ENCODE measurements at places on chromosomes 2 and 18.

GRCh38 chr2:96400049-96401000, 64.8 kb downstream of the NCAPH start:
- no peak for DNase-seq

- DNase-seq = no peak
These were observed 7.9 kb downstream of the TMEM198 start for GRCh38 chr2:219551441-219552381.

- no peak for DNase-seq
These were observed 9.8 kb downstream of the NRP2 start for GRCh38 chr2:205692104-205692503.

- no peak for DNase-seq
These were observed 33.2 kb upstream of the CYTIP start for GRCh38 chr2:157476953-157477709.

GRCh38 chr2:129780316-129781270, 198.9 kb upstream of the RAB6C start:
- no peak for DNase-seq

GRCh38 chr2:57465067-57465466, 581.5 kb upstream of the VRK2 start:
- no peak for DNase-seq

GRCh38 chr2:208142240-208142924, 3.6 kb downstream of the CRYGB start:
- no peak for DNase-seq

DNA sequence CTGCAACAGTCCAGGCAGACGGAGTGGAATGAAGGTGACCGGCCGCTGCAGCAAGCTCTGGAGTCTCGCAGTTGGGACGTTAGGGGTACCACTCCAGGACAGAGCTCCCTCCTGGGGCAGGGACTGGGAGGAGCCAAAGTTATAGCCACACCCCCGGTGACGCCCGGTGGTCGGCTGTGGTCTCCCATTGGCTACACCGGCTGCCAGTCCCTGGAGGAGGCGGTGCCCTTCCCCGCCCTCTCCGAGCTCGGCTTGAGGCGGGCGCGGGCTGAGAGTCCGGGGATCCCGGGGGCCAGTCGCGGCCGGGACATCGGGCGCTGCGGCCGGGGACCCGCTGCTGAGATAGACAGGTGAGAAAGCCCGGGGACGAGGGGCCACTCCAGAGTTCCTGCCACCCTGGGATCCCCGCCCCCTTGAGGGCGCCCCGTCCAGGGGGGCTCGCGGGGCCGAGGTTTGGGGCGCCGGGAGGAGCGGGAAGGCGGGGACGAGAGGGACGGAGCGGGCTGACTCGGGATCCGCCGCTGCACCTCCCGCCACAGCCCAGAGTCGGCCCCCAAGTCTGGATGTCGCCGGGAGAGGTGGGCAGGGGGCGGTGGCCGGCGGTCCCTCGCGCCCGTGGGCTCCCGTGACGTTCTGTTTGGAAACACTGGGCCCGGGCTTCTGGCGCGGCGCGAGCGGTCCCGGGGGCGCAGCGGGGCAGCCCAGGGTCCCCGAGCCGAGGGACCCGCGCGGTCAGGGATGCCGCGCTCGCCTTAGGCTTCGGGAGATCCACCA, at the start of gene PLEKHH2:
Gene PLEKHH2, plus strand, starts transcription at position 231 of the 774 bp plus-strand sequence. CDS start 7,414 bp downstream, outside the sequence.
- peak; percentile 84 for DNase-seq

DNA sequence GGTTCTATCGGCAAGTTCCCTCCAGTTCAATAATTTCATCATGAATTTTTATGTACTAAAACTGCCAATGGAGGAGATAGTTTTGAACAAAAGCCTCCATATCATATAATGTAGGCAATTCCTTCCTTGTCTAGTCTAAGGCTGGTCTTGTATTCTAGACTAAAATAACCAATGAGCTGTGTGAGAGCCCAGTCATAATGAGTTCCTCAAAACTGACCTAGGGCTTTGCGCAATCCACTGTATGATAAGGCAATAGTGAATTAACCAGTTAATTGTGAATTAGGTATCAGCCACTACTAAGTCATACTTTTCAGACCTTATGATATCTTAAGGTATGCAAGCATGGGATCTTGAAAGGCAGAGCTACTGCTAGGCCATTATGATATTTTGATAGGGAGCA, 7.6 kb upstream of the UXS1 start:
- no peak for DNase-seq

GRCh38 chr2:212330263-212330662, 208.3 kb downstream of the ERBB4 start:
- DNase-seq = no peak

DNA sequence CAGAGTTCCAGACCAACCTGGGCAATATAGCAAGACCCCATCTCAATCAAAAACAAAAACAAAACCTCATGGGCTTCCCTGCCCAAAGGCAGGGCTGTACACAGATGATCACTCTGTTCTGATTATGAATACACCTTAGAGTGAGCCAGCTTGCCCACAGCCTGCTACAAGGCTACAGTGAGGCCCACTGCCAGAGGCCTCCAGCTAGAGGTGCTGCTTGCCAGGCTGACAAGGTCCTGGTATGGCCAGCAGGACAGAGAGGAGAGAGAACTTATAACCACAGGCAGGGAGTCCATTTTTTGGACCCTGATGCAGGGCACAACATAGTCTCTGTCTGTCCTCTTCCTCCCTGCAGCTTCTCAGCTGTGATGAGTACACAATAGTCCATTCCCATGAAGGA, 41.5 kb downstream of the KANSL3 start:
- no peak for DNase-seq

GRCh38 chr2:84732897-84733778, 147.7 kb downstream of the TRABD2A start:
- no peak for DNase-seq

DNA sequence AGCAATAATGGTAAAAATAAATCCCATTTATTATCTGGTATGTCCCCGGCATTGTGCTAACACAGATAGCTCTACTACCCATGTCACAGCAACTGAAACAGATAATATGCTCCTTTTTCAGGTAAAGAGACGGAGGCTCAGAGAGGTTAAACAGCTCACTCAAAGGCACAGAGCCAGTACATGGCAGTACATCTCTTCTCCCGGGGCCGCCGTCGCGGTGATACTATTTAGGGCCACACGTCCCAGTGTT, 693 bp upstream of the PDK1 start:
- no peak for DNase-seq

GRCh38 chr2:33924586-33925169, 325.6 kb upstream of the FAM98A start:
- no peak for DNase-seq

DNA sequence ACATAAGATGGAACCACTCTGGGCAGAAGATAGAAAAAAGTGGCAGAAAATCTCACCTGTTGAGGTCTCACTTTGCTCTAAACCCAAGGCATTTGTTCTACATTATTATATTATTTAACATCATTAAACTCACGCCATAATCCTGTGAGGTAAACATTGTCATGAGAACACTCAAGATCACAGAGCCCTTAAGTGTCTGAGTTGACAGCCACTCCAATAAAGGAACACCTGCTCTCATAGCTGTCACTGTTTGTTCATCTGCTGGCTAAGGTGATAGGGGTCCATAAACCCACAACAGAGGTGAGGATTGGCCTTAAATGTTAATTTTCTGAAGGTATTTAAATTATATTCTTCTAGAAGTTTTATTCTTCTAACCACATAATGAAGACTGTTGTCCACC, 439.7 kb downstream of the RIT2 start:
- DNase-seq = no peak

- no peak for DNase-seq
These were observed 9.3 kb upstream of the STAT1 start for GRCh38 chr2:191023235-191023679.

- no peak for DNase-seq
These were observed 136.1 kb downstream of the SMAD7 start for GRCh38 chr18:48814490-48815178.

- DNase-seq = no peak
These were observed 18.3 kb downstream of the POU3F3 start for GRCh38 chr2:104871972-104872865.

- DNase-seq = no peak
These were observed 163.4 kb downstream of the UBE2E3 start for GRCh38 chr2:181143790-181144300.

- DNase-seq = no peak
These were observed 2.4 kb upstream of the ETAA1 start for GRCh38 chr2:67394734-67395133.

DNA sequence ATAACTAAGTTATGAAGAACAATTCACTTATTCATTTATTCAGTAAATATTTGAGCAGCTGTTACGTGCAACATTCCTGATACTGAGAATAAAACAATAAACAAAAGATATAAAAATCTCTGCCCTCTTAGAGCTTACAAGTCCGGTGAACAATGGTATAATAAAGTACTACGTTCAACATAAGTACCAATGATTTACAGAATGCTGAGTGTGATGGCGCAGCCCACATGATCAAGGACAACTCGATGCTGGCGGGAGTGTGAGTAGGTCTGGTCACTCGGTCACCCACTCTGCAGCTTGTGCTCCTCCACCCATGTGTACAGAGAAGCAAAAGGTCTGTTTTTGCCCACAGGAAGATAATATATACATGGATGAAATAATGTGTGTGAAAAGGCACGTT, 254.3 kb downstream of the BCL11A start:
- DNase-seq = no peak

DNA sequence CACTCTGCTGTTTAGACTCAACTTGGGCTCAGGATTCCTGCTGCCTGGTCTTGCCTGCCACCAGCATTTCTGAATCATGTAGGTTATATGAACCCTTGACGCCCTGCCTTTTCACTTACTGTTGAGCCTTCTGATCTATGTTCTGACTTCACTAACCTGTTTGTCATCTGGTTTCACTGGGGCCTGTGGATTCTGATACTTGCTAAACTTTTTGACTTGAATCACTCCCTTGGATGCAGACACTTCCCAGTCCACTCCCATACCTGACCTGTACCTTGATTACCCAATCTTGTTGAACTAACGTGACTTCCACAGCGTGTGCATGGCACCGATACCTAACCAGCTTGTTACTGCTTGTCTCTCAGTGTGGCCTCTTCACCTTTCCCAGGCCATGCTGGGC, 35.6 kb upstream of the SPAG16 start:
- DNase-seq = no peak

GRCh38 chr2:132974467-132975095, 304.6 kb upstream of the LYPD1 start:
- DNase-seq = no peak

DNA sequence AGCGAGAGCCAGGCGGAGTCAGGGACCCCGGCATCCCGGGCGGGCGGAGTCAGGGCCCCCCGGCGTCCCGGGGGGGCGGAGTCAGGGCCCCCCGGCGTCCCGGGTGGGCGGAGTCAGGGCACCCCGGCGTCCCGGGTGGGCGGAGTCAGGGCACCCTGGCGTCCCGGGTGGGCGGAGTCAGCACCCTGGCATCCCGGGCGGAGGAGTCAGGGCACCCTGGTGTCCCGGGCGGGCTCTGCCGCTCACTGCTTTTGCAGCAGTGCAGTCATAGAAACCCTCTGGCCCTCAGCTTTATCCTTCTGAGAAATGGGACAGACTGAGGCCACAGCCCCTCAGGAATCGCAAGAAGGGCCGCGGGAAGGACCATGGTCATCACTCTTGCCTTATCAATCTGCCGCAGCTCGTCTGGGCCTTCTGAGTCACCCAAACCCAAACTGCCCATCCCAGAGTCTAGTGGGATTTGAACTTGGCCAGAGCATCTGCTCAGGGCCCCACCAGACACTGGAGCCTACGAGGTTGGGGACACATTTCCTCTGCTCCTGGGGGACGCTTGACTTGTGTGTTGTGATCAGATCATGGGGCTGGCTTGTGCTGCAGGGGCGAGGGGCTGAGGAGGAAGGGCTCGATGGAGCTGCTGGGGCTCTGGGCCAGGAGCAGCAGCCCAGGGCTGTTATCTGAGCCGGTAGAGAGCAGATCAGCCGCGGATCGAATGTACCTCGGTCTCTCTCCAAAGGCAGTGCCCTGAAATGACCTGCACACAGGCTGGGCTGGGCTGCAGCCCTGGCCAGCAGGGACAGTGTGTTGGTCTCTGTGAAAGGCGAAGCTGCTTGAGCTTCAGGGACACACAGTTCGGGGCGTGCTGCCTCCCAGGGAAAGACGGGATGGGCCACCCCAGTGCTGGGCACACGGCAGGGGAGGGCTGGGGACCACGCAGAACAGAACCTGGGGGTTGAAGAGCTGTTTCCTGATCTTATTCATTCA, 290.1 kb upstream of the HDAC4 start:
- no peak for DNase-seq

DNA sequence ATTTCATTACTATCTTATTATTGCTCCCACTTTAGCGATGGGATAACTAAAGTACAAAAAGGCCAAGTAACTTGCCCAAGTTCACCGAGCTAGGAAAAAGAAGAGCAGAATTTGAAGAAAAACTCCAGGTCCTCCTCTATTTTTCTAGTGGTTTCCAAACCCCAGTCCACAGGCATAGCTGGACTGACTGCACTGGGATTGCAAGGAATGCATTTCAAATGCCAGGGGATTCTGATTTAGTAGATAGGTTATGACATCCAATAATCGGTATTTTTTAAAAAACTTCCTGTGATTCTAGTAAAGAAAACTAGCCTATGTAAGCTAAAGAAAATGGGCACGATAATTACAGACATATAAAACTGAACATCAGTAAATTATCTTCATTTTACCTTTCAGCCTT, 62.7 kb upstream of the GALNT5 start:
- no peak for DNase-seq

- DNase-seq = no peak
These were observed 91.4 kb upstream of the IL1R2 start for GRCh38 chr2:101900375-101900774.

DNA sequence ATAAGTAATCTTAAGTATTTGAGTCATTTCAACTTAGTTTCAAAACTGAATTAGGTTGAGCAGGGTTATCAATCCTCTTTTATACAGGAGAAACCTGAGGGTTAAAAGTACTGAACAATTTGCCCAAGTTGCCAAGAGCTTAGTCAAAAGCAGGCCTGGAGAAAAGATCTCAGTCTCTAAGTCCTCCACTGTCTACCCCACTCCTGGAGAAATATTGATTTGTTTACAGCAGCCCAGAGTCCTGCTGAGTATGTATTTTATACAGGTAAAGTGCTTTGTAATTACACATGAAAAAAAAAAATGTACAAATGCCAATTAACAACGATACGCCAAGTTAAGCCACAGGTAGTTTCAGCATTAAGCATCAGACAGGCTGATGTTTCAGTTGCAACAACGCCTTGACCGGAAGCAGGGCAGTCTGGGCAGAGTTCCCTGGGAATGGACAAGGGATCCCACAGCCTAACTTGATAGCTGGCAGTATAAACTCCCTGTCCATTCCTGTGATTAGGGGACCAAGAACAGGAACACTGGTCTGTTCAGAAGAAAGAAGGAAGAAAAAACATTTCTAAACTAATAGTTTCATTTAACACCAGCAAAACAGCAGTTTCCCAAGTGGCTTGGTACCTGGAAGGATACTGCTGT, 132.9 kb downstream of the MYO5B start:
- no peak for DNase-seq
